ENCODE measurements at places on chromosomes 6 and 20.

- DNase-seq = no peak
Measured at GRCh38 chr6:85041376-85041775, 277.0 kb upstream of the TBX18 start.

GRCh38 chr6:161242779-161243693 lies 30.8 kb downstream of the AGPAT4 start:
- peak; percentile 24 for DNase-seq

GRCh38 chr6:133609415-133610226 lies 279.3 kb upstream of the TCF21 start:
- peak; percentile 95 for DNase-seq

- peak; percentile 84 for DNase-seq
Measured at GRCh38 chr20:6086868-6087267, 33.0 kb upstream of the LRRN4 start.

GRCh38 chr20:23000232-23000947 lies 34.7 kb upstream of the SSTR4 start:
- DNase-seq = peak; percentile 7

DNA sequence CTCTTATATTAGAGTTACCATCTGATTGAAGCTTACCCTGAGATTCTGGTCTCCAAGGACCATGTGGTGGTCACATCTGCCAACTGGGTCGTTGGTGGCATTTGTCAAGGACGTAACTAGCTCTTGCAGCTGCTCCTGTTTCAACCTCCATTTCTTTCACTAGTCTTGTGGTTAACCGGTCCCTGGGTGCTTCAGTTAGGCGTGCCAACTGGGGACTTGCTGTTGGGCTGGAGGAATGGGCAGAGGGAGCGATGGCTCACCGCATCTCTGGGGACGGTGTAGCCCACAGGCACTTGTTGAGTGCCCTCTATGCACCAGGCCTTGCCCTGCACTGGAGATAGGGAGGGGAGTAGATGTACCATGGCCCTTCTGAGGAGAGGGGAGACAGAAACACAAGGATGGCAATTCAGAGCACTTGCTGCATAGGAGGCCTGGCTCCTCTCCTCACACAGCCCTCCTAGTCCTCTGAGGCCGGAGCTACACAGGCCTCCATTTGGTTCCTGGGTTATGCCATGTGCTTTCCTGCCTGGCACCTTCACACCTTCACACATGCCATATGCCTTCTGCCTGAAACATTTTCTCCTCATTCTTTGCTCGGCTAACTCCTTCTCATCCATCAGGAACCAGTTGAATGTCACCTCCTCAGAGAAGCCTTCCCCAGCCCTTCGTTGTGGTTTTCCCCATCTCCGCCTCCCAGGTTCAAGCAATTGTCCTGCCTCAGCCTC lies 20.0 kb upstream of the ASXL1 start:
- no peak for DNase-seq

DNA sequence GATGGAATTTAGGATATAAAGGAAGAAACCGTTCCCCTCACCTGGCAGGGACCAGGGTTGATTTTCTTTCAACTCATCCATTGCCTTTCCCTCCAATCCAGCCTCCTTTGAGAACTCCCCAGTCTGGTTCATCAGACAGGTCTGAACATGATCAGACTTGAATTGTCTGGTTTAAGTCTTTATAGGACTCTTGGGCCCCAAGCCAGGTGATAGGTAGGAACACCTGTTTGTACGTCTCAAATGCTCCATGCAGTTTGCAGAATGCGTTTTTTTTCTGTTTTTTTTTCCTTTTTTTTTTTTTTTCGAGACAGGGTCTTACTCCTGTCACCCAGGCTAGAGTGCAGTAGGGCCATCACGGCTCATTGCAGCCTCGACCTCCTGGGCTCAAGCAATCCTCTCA lies 4.1 kb upstream of the CEP250 start:
- DNase-seq = peak; percentile 99

- no peak for DNase-seq
Measured at GRCh38 chr6:148700047-148700715, 46.6 kb upstream of the UST start.

GRCh38 chr6:135089901-135090300 lies 35.3 kb upstream of the HBS1L start:
- no peak for DNase-seq

- DNase-seq = peak; percentile 41
Measured at GRCh38 chr20:41308290-41308711, 9.2 kb downstream of the ZHX3 start.

- DNase-seq = no peak
Measured at GRCh38 chr20:15916623-15917022, 656.6 kb downstream of the KIF16B start.

GRCh38 chr6:13725570-13725969 lies 13.9 kb upstream of the RANBP9 start:
- DNase-seq = peak; percentile 98

DNA sequence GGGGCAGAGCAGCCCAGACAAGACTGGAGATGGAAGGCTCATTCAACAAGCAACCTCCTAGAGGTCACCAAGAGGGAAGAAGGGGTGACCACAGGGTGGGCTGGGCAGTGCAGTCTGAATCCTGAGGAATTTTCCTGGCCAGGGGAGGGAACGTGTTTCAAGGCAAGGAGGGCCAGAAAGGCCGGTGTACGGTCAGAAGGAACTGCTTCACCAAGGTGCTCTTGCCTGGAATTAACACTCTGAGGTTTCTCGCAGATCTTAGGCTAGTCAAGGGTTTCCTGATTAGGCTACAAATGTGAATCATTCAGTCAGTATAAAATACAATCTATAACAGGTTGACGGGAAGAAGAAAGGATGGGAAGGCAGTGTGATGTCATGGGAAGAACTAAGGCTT lies 199.3 kb downstream of the LRFN2 start:
- DNase-seq = no peak

GRCh38 chr6:33756211-33756954 lies 9.7 kb upstream of the IP6K3 start:
- DNase-seq = no peak

DNA sequence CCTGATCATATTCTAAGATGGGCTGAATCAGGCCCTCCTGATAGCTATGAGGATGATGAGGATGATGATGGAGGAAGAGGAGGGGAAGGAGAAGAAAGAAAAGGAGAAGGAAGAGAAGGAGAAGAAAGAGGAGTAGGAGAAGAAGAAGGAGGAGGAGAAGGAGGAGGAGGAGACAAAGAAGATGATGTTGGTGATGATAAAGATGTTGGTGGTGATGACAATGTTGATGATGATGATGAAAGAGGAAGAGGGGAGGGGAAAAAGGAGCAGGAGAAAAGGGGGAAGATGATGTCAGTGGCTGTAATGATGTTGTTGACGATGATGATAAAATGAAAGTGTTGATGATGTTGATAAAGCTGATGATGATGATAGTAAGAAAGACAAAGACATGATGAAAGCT lies 119.5 kb downstream of the CDC5L start:
- DNase-seq = no peak

- DNase-seq = no peak
Measured at GRCh38 chr6:117298941-117299340, 33.6 kb downstream of the VGLL2 start.

- peak; percentile 11 for DNase-seq
Measured at GRCh38 chr6:72522735-72523141, 99.1 kb upstream of the KCNQ5 start.

DNA sequence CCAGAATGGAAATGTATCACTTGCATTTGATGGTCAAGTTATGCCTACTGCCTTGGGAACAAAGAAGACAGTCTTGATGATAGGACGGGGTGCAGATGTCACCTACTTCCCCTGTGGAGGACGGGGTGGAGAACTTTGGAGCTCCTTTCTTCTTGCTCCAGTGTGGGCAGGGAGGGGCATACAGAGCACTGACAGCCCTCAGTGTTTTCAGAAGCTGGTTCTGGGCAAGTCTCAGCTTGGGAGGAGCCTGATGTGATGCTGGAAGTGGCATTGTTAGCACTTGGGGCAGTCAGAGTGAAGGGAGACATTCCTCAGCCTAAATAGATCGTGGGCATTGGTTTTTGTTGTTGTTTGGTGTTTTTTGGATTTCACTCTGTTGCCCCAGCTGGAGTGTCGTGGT lies 59.7 kb downstream of the SYNJ2 start:
- DNase-seq = peak; percentile 62

DNA sequence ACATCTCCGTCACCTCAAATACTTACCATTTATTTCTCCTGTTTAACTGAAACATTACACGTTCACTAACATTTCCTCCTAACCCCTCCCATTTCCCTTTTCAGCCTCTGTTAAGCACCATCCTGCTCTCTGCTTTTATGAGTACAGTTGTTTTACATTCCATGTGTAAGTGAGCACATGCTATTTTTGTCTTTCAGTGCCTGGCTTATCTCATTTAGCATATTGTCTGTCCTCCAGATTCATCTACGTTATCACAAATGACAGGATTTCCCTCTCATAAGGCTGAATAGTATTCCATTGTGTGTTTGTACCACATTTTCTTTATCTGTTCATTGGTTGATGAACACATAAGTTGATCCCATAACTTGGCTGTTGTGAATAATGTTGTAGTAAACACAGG lies 22.7 kb downstream of the TAF11 start:
- no peak for DNase-seq

- DNase-seq = no peak
Measured at GRCh38 chr6:79378957-79379356, 144.5 kb upstream of the HMGN3 start.

- DNase-seq = peak; percentile 92
Measured at GRCh38 chr6:15365273-15365687, 119.4 kb downstream of the JARID2 start.

GRCh38 chr6:19812512-19813119 lies 24.6 kb upstream of the ID4 start:
- DNase-seq = peak; percentile 28

DNA sequence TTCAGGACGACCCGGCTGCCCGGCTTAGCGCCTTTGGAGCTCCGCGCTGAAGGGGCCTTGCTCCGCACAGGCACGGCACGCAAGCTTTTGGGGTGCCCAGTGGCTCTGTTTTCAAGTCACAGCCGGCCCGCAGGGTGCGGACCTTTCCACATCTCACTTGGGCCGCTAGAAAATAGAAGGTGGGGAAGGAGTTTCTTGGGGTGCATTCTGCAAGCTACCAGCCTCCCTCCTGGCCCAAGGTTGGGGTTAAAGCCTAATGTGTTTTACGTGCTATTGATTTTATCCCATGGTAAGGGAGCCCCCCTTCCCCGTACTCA lies 561 bp downstream of the KAT14 start:
- DNase-seq = no peak

DNA sequence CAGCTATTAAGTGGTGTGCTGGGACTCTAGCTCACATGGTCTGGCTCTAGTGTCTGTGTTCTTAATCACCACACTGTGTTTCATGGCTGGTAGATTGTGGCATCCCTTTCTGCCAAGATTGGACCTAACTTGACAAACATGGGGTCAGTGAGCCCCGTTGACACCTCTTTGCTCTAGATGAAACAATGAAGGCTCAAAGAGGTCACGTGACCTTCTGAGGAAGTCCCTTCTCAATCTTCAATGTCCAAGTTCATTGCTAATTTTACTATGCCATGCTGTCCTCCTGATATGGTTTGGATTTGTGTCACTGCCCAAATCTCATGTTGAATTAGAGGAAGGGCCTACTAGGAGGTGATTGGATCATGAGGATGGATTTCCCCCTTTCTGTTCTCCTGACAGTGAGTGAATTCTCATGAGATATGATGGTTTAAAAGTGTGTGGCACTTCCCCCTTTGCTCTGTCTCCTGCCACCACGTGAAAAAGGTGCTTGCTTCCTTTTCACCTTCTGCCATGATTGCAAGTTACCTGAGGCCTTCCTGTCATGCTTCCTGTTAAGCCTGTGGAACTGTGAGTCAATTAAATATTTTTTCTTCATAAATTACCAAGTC lies 177.8 kb upstream of the MYLIP start:
- DNase-seq = no peak

- DNase-seq = no peak
Measured at GRCh38 chr6:78565997-78566396, 301.4 kb upstream of the IRAK1BP1 start.

- peak; percentile 92 for DNase-seq
Measured at GRCh38 chr6:112016320-112016719, 37.6 kb upstream of the CCN6 start.

GRCh38 chr6:127180426-127180825 lies 62.0 kb downstream of the RSPO3 start:
- no peak for DNase-seq

- peak; percentile 82 for DNase-seq
Measured at GRCh38 chr6:111427341-111428116, 55.5 kb downstream of the REV3L start.

DNA sequence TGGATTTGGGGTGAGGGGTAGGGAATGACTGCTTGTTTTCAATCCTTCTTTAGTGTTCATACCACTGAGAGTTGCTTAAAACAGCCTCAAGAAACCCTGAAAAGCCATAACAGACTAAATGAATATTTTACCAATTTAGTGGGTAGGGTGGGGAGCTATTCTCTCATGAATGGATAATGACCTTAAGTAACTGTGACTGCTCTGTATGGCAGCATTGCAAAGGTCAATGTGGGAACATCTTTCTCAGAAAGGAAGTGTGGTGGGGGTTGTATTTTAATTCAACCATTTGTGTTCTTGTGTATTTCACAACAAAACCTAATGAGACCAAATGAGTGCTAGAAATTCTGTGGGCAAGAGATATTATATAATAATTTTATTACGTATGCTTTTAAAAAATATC lies 55.7 kb downstream of the PHACTR2 start:
- no peak for DNase-seq

DNA sequence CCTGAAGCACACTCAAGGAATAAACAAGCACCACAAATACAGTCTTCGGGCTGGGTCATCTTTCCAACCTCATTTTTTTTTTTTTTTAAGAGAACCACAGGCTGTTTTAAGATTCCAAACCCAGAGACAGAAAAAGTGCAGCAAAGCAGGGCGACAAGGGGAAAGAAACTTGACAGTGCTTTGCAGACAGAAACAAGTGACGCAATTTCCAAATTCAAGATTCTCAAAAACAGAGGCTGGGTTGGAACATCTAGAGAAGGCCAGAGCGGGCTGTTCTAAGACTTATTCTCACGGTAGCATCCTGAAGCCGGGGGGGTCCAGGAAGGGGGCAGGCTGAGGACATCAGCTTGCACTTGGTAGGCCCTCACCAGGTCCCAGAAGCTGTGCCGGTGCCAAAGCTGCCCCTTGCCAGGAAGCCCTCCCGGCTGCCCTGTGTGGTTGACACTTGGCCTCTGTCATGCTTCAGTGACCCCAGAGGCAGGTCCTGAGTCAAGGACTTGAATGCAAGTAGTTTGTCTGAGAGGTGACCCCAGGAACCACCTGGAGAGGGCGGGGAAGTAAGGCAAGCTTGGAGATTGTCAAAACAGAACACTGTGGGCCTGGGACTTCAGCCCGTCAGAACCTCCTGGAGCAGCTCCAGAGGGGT lies 50.5 kb downstream of the BMP7 start:
- DNase-seq = no peak
